ENCODE measurements at places on chromosomes 3 and 15.
A peak's percentile ranks its signal among the peaks of the same experiment; 100 is the strongest.

DNA sequence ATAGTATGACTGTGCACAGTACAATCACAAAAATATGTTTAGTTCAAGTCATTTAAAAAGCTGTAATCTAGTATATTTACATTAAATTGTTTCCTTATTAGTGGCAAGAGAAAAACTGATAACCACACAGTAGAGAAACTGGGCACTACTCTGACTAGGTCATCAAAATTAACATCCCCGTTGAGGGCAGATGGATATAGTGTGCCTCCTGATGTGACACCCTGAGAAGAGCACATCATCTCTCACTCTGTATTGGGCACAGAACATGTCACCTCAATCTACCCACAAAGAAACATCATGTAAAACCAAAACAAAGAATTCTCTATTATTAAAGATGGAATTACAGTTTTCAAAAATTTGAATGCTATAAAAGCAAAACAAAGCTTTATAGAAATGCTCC, 221.9 kb upstream of the NANOGP8 start:
- DNase-seq: no peak

GRCh38 chr3:143507735-143508580, 340.3 kb downstream of the SLC9A9 start:
- no peak for DNase-seq

DNA sequence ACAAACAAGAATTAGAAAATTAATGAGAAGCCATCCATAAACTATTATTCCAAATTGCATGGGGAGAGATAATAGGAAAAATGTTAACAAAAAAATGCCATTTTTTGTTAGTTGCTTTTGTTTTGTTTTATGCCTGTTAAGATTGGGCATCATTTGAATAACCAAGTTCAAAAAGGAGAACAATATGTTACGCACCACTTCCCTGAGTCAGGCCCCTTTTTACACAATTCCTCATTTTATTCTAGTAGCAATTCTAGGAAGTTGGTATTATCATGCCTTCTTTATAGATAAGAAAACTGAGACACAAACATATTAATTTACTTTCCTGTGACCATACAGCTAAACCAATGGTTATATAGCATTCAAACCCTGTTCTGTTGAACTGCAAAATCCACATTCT, 736.9 kb upstream of the CCDC54 start:
- DNase-seq: no peak

DNA sequence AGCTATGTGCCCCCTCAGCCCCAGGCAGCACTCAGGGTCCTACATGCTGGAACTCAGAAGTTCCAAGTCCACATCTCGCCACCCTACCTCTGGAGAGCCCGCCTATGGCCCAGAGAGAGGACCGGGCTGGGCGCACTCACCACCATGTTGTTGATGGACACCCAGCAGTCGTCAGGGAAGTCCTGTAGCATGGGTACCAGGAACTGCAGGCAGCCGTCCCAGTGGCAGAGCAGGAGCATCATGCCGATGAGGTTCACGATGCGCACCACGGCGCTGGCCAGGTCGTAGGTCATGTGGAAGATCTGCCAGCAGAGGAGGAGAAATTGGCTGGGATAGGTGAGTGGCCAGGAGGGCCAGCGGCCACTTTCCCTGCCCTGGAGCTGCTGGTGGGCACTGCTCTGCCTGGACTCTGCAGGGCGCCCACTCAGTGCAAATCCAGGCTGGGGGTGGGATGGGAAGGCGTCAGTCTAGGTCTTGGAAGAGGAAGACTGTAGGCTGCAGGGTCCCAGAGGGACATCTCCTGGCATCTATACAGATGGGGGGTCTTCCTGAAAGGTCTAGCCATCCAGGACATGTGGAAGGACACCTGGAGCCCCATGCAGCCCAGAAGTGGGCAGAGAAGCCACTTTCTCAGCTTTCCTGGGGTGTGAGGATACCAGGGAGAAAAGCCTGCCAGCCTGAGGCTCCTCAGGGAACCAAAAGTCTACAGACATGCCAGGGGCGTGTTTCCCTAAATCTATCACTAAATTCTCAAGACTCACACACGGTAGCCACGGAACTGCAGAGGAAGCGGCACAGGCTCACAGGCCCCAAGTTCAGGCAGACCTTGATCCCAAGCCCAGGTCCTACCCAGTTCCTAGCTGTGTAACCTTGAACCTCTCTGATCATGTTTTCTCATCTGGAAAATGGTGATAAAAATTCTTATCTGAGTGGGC, 36.5 kb downstream of the HCN4 start:
- DNase-seq: no peak

DNA sequence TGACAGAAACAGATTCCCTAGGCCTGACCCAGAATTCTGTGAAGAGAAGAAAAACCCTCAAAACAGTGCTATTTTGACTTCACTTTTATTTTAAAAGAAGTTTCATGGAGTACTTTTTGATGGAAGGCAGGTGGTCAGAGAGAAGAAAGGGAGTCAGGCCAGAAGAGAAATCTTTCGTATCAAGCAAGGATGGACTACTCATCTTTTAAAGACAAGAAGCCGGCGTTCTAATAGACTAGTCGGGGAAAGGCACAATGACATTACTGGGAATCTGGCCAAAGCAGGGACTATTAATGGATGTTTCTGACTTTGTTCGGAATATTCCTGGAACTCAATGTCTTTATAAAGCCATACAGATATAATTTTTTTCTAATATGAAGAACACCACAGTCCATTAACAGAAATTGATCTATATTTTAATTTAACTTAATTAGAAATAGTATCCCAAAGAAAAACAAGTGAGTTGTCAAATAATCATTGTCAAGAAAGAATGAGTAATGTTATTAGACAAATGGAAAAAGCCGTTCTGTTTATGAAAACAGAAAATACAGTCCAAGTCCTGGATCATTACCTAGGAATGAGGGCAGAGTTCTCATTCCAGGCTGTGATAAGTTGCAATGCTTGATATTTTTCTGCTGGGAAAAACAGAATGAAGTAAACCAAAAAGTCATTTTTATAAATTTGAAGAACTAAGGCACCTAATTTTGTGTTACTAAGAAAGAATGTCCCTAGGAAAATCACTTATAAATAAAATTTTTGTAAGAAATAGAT, 23.7 kb upstream of the PCOLCE2 start:
- DNase-seq: no peak

- no peak for DNase-seq
Observed at GRCh38 chr15:100601617-100602063, 344 bp downstream of the LINS1 start.

DNA sequence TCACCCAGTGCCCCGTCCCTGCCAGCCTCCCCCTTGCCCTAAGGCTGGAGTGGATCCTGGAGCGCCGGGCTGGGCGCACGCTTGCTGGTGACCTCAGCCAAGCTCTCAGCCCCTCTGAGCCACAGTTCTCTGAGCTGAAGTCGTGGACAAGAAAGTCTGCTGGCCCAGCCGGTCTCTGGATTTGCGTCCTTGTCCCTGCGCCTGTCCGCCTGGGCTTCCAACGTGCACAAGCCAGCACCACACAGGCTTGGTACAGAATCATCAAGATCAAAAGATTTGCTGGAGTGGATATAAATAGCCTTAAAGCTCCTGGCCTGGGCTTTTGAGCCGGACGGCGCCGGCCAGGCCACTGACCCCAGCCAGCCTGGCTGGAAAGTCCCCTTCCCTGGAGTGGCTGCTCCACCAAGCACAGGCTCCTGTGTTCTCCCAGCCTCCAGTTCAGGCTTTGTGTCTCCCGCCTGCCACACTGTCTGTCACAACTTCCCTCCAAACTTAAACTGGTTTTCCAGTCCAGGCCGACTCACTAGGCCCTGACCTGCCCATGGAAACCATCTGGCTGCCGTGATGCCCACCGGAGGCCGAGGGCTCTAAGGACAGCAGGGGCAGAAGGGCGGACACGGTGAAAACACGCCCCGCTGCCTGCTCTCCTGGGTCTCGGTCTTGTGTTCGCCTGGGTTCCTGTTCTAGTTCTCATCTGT, 156.2 kb downstream of the NUP210 start:
- DNase-seq: no peak

DNA sequence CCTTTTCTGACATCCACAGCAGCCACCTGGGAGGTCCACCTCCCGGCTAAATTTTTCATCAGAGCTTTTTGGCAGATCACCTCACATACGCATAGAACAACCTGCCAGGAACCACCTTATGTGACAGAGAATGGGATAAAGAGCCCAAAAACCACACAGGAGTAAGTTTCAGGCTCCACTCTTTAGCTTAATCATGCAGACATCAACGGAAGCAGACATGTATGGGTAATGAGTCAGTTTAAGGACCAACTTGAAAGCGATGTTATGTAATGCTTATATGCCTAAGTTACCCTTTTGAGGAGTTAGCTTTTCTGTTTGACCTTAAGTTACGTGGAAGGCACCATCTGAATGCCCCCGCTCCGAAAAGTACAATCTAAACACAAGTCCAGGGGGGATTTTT, 183.3 kb upstream of the BHLHE40 start:
- DNase-seq: no peak

- no peak for DNase-seq
Observed at GRCh38 chr15:78343276-78344060, 3.3 kb downstream of the CRABP1 start.

GRCh38 chr15:35936284-35936683, 390.3 kb upstream of the DPH6 start:
- DNase-seq: no peak

- DNase-seq: no peak
Observed at GRCh38 chr3:80213086-80213485, 445.3 kb upstream of the ROBO1 start.

DNA sequence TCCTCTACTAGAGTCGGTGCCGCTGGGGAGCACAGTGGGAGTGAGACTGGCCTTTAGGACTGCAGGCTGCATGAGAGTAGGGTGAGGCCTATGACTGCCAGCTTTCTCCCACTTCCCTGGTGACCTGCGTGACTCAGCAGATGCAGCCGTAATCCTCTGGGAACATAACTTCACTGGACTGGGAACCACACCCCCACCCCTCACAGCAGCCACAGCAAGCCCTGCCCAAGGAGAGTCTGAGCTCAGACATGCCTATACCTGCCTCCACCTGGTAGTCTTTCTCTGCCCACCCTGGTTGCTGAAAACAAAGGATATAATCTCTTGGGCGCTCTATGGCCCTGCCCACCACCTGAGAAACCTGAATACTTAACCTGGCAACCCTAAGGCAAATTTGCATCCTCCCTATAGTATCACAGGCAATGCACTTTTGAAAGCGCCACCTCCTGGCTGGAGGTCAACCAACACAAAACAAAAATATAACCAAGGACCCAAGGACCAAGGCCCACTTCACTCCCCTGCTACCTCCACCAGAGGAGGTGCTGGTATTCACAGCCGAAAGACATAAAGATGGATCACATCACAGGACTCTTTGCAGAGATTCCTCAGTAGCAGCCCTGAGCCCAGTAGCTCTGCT, 308.9 kb downstream of the CTNNB1 start:
- DNase-seq: no peak

DNA sequence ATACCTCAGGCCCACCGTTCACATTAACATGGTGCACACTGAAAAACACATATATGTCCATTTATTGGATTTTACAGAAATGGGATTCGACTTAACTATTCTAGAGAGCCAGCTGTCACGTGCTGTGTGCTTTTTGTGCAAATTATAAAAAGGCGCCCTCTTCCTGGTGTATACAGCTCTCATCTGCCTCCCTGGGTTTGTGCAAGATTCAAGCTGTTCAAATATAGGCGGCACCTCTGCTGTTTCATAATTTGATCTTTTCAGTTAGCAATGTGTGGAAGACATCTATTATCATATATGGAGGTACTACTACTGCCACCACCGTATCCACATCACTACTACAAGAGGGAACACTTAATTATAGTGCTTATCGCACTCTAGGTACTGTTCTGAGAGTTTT, 187.6 kb downstream of the EBLN2 start:
- DNase-seq: no peak

- no peak for DNase-seq
Observed at GRCh38 chr3:189638276-189639031, 7.3 kb downstream of the TP63 start.

- DNase-seq: no peak
Observed at GRCh38 chr15:68781217-68781616, 39.5 kb downstream of the ANP32A start.

- DNase-seq: peak; percentile 68
Observed at GRCh38 chr15:77031376-77032050, 36.6 kb downstream of the PSTPIP1 start.

DNA sequence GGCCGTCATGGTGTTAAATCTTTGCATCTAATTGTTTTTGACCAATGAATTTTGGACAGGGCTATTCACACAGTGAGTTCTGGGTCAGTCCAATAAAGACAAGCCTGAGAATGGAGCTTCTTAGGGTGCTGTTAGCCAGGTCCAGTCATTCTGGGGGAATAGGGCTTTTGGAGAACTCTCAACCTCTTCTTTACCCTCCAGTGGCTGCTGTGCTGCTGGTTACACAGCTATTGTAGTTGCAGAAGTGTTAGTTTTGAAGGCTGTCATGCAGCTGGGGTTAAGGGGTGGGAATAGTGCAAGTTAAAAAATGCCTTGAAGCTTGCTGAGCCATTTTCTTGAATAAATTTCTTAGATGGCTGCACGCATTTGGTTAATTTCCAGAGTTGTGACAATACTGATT, 89.9 kb downstream of the CHD2 start:
- no peak for DNase-seq

DNA sequence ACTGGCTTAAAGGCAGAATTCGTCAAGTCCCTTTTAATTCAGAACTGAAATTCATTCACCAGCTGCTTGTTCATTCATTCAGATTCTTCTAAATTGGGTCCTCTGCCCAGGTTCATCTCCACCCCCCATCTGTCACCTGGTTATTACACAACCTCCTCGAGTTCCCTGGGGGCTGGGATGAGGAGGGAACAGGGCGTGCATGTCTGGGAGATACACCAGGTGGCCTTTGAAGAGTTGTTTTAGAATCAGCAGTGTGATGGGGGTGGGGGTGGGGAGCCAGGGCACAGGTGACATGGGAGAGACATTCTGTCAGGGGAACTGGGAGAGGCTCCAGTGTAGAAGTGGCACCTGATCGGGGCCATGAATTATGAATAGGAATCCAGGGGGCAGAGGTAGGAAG, 8.2 kb downstream of the SNX33 start:
- no peak for DNase-seq

DNA sequence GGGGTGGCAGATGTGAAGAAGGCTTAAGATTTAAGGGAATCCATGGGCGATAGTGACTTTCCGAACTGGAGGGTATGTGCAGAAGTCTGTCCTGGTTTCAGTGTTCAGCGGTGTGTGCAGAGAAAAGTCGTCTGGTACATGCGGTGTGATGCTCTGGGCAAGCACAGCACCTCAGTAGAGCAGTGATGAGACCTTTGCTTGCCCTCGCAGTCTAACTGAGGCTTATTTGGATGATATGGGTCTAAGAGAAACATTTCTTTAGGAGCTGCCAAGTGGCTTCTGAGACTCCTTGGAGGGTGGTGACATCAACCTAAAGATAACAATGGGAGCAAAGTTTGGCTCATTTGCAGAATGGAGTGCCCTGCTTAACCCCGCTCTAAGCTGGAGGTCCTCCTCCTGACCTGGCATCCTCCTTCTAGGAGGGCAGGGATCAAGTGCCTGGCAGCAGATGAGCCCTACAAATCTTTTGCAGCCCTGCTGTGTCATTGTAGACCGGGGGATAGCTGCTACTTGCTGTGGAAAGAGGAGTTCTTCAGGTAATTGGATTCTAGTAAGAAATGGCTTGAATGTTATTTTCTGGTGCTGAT, 228.1 kb upstream of the AZI2 start:
- no peak for DNase-seq

- no peak for DNase-seq
Observed at GRCh38 chr3:43629257-43629656, 7.4 kb upstream of the ANO10 start.
